Breast epithelium (tissue), 4 donors: ENCODE measurements at places on chromosomes 16 and 17.

GRCh38 chr17:79843816-79844800 is 4.9 kb upstream of the CBX4 start:
- DNase-seq = no peak

DNA sequence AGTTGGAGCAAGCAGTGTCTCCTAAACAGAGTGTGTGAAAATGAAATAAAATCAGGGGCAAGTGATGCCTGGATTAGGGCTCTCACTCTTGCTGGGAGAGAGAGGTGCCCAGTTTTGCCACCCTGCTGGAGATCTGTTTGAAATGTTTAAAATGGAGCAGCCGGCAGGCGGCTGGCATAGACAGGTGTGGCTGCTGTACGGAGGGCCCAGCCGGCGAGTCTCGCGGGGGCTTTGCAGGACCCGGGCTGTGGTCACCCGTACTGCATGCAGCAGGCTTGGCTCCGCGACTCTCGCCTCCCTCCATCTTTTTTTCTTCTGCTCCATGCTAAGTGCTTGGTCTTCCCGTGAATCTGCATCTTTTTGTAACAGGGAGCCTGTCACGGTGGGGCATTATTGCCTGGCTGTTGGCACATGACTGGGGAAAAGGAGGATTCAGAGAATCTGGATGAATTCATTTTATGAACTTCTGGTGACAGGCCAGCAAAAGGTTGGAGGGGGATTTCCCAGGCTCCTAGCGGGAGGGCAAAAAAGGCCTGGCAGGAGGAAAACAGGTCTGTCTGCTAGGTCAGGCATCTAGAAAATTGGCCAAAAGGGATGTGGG is 1.8 kb downstream of the ZNRF1 start:
- DNase-seq = no peak

- DNase-seq = no peak
Measured at GRCh38 chr17:56499799-56500388, 93.6 kb upstream of the NOG start.

DNA sequence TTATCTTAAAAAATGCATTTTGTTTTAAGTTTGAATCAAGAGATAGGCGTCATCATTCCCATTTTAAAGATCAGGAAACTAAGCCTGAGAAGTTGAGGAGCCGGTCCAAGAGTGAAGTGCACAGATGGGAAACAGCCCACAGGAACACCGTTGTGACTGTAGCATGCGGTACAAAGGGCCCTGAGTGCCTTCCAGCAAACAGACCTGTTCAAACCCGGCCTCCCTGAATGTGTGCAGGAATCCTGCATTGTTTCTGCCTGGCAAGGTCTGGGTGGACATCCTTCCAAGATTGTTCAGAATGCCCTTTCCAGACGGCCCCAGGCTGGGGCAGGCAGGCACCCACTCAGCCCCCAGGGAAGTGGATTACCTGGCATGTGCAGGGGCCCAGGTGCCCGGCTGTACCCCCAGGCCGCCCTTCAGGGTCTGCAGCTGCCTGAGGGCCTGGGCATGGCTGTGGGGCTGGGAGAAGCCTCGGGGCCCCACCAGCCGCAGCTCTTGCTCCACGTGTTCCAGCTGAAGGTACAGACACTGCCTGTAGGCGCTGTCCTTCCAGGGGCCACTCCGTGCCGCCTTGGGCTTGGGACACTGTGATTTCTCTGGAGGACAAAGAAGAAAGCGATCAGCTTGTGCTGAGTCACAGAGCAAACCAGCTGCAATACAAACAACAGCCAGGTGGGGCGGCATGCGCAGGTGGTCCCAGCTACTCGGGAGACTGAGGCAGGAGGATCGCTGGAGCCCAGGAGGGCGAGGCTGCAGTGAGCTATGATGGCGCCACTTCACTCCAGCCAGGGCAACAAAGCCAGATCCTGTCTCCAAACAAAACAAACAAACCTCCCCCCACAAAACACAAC is 45.0 kb upstream of the GCSH start:
- no peak for DNase-seq

GRCh38 chr16:18050234-18050633 is 286.3 kb downstream of the NPIPA8 start:
- no peak for DNase-seq

DNA sequence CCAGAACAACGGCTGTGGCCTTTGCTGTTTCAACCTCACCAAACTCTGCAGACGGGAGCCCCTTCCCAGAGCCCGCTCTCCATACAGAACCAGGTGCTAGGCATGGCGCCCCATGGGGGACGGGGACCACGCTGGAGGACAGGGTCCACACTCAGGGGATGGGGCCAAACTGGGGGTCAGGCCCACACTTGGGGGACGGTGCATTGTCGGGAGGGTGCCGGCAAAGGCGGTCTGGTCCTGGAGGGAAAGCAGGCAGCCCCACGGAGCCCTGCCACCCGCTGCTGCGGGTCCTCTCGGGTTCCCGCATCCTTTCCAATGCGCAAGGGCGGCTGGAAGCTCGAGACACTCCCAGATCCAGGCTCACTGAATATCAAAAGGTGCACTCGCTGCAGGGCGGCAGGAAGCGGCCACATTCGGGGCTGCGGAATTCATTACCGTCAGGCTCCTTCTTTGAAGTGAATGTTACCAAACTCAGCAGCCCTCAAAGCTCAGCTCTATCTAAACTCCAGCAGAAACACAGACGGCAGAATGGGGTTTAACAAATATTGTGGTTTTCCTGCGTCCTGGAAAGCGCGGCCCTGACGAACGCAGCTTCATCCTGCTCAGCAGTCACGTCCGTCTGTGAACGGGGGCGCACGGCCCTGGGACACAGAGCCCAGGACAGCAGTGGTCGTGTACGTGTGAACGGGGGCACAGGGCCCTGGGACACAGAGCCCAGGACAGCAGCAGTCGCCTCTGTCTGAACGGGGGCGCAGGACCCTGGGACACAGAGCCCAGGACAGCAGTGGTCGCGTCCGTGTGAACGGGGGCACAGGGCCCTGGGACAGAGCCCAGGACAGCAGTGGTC is 41.3 kb downstream of the LMF1 start:
- DNase-seq = no peak
